CD4-positive, alpha-beta T cell treated with Interleukin-15 for 1 hour (primary cell): ENCODE measurements at places on chromosomes 5 and 9.

DNA sequence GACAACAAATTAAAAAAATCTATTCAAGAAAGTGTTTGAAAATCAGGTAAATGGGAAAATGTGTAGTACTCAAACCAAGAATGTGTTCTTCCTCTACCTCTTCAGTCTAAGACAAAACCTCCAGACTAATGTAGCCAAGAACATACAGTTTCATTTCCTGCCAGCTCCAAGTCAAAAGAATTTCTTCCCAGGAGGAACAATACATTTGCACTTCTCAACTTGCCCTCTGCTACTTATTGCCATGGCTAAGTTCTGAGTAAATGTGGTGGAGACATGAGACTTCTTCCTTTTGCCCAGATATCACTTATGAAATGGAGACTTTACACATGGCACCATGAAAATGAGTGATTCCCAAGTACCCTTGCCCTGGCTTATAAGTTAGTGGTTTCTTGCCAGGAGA is 2112.2 kb upstream of the C9orf72 start:
- DNase-seq = no peak

- no peak for DNase-seq
Observed at GRCh38 chr9:116736399-116737151, 49.5 kb downstream of the TRIM32 start.

DNA sequence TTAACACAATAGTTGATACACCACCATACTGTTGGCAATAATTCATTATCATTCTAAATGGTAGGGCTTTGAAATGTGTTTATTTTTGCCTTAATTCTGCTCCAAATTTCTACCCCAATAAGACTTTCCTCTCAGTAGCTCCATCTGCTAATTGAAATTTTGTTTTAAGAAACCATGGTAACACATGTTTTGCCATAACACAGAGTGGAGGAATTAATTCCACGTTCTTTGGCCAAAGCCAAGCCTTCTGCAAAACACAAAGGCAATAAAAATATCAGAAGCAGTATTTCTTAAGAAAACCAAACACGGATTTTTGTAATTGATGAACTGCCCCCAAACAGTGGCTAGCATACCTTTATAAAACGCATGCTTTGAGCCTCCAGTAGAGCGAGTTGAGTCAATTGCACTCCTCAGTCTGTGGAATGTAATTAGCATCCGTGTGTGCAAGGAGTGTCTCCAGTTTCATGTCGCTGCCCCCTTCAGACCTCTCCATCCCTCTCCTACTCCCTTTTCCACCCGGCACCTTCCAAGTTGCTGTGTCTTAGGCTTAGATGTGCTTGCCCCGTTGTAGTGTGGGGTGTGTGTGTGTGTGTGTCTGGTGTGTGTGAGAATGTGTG is 58.2 kb upstream of the CKS2 start:
- no peak for DNase-seq

DNA sequence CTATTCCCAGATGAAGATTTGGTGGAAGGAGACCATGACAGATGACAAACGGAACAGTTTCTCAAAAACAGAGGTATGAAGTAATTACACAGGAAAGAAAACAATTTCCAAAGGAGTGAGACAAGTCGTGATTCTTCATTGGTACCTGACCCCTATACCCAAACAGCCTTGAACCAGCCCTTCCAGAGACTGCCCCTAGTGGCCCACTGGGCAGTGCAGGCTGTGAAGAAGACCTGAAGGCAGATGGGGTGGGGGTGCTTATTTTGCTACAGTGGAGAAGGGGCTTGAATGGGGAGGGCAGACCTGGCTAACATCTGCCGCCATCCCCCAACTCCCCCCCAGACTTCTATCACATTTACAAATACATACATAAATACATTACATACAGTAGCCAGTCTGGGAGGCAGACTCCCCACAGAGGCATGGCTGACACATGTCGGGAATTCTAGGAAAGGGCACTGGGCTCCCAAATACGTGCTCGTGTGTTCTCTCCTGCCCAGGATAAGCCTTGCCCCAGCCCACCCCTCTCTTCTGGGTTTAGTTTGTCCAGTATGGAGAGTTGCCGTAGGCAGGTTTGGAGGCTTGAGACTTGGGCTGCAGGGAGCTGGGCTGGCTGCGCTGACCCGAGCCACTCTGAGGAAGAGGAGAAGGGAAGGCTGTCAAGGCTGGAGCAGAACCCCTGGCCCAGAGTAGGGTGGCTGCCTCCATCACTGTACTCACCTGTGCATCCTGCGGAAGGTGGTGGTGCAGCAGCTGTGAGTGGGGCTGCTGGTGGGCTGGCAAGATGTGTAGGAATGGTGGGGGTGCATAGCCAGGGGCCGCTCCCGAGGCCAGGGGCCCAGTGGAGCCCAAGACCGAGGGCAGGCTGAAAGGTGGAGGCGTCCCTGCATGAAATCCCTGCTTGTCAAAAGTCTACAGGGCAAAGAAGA is 105.3 kb downstream of the UBE2R2 start:
- no peak for DNase-seq

GRCh38 chr5:134968055-134968454 is 348 bp downstream of the CATSPER3 start:
- DNase-seq = no peak

DNA sequence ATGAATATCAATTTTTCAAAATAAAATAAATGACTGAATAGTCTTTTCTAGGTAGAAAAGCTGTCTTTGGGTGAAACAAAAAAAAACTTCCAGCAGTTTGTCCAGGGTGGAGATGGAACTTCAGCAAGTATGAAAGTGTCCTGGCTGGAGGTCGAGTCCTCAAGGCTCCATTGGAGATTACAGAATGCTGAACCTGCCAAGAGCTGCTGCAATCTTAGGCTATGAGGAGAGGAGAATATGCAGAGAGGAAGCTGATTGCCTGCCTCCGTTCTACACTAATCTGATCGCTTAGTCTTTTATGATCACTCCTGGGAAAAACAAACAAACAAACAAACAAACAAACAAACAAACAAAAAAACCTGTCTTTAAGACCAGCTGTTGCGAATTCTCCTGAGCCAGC is 50.6 kb downstream of the NREP start:
- DNase-seq = no peak

- DNase-seq = no peak
Observed at GRCh38 chr5:167725741-167726140, 565.7 kb upstream of the WWC1 start.

DNA sequence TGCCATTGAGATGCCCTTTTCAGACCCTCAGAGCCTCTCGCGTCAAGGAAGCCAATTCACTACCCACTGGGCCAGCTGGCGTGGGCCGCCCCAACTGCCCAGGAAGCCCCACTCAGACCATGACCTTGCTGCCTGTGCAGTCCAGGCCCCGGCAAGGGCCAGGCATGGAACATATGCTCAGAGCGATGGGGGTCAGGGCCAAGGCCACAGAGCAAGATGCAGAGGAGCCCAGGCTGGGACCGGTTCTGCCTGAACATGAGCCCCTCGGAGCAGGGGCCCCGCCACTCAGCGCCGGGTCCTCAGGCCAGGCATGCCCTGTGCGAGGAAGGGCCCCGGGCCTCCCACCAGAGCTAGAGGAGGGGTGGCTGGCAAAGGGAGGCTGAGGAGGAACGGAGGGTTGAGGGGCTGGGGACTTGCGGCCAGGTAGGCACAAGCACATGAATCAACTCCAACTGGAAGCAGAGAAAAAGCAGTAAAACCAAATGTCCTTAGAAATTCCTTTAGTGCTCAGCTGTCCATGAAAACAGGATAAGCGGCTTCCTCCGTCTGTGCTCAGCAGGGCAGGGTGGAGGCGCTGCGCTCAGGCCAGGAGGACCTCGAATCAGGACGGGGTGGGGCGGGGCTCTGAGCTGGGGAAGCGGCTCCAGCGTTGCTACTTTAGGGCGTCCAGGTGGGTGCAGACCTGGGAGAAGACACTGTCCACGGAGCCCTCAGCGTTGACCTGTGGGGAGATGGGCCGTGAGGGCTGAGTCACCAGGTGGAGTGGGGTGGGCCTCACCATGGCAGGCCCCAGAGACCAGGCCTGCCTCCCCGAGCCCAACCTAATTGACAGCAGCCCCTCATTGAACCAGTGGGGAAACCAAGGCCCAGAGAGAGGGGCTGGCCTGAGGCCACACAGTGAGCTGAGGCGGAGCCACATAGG is 9.9 kb downstream of the AK1 start:
- DNase-seq = no peak

DNA sequence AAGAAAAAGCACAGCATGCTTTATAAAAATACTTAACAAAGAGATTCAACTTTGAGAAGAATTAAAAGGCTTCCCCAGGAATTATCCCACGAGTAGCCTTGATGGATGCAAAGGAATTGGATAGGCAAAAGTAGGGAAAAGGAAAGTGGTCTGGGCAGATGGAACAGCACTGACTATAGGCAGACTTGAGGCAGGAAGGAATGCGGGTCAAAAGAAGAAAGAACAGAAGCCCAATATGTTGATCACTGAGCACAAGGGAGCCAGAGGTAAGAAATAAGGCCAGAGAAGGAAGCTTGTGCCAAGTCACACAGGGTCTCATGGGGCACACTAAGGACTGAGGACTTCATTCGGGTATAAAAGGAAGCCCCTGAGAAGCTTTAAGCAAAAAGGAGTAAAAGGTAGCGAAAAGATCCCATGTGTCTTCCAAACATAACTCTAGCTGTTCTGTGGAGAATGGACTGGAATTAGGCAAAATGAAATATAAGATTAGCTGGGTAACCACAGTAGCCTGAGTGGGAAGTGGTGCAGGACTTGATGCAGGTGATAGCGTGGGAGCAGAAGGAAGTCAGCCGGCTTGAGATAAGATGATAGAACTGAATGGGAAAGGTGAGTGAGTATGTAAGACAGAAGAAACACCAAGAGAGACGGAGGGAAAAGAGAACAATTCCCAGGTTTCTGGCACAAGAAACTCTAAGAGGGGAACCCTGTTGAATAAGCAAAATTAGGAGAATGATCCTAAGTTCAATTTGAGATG is 106.6 kb downstream of the DENND1A start:
- DNase-seq = no peak

GRCh38 chr5:64341340-64341739 is 164.5 kb upstream of the RGS7BP start:
- no peak for DNase-seq

DNA sequence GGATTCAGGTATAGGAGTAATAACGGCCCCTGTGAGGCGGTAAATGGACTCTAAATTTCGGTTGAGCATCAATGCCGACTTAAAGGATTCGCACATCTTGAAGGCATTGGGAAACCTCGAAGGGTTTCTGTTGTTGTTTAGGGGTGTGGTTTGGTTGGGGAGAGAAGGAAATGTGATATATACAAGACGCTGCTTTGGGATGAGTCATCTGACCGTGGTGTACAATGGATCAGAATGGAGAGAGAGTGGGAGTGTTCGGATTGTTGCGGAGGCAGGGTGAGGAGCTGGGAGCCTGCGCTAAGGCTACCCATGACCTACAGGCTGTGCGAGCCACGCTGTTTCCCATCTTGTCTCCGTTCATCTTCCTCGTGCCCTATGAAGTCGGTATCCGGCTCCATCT is 60.4 kb upstream of the ERCC6L2 start:
- DNase-seq = no peak

DNA sequence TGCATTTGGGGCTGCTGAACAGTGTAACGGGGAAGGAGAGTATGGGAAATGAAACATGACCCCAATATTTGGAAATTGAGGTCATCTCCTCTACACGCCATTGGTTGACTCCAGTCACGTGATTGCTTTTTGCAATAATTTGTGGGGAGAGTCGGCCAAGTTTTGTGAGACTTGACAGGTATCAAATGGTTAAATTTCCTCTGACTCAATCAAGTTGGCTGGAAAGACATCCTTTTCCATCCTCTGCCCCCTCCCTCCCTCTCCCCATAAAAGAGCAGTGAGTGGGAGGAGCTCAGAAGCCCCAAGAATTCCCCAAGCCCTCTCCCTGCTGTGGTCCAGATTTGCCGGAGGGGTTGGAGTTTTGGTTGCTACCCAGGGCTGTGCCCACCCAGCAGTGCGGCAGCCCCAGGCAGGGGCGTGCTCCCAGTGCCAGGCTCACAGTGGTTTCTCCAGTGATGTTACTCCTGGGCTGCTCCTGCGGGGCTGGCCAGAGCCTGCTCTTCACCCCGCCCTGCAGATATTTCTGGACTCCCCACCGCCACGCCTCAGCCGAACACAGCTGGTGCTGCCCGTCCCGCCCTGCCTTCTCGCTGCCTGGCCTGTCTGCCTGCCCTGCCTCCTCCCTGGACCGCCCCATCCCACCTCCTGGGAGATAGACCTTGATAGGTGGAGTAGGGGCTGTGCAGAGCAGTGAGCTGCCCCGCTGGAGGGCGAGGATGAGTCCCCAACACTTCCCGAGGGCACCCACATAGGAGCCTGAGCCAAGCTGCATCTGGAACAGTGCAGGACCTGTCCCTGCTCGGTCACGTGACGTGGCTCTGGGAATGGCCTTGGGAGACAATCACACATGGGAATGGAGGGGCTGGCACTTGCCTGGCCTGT is 3.4 kb downstream of the COL5A1 start:
- DNase-seq = no peak

DNA sequence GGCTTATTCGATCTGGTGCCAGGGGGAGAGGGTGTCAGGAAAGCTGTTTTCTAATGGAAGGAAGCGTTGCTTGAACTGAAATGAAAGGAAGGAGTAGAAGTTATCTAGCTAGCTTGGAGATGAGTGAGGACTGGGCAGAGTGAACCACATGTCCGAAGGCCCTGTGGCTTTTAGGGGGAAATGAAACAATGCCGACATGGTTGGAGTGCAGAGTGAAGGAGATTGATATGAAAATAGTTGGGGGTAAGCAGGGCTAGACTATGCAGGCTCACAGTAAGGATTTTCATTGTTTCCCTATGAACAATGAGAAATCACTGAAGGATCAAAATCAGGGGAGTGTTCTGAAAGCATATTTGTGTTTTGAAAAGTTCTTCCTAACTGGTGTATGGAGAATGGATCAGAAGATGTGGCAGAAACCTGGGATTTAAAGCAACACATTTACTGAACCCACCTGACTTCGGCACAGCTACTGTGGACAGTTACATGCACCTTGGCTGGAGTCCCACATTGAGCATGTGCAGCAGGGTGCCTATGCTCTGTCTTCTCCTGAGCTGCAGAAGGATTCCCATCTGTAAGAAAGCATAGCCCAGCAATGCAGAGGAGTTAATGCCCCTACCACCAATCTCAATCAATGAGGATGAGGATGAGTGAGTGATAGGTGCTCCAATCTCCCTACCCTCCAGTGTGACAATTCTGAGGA is 144.4 kb upstream of the TBCA start:
- no peak for DNase-seq

GRCh38 chr5:350355-350754 is 28.8 kb downstream of the AHRR start:
- no peak for DNase-seq

GRCh38 chr9:132472199-132472598 is 62.2 kb downstream of the CFAP77 start:
- no peak for DNase-seq

- no peak for DNase-seq
Observed at GRCh38 chr5:53464722-53465121, 15.7 kb upstream of the FST start.

DNA sequence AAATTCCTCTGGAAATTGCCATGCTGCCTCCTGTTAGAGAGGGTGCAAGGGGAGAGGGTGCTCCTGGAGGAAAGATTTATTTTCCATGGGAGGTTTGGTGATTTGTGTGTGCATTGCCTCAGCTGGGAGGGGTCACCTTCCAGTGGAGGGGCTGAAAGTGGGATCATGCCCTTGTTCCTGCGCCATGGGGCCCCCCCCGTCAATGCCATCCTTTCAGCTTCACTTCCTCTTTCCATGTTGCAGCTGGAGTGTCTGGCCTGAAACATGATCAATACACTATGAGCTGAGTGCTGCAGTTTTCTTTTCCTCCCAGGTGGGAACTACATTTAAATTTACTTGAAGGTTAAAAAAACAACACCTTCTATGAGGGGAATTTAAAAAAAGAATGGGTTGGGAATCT is 176.8 kb downstream of the MELK start:
- no peak for DNase-seq
